EL (cell line): ENCODE measurements at places on chromosomes 3 and 15.
A peak's percentile ranks its signal among the peaks of the same experiment; 100 is the strongest.

GRCh38 chr15:69755551-69756310 lies 303.1 kb downstream of the RPLP1 start:
- peak; percentile 12 for DNase-seq

- DNase-seq, result no peak
These were observed 49.2 kb upstream of the RARB start for GRCh38 chr3:25378786-25379311.

- DNase-seq, result peak; percentile 82
These were observed 9.3 kb upstream of the TM4SF18 start for GRCh38 chr3:149342413-149343380.

GRCh38 chr3:27138005-27138404 lies 231.2 kb downstream of the NEK10 start:
- no peak for DNase-seq

DNA sequence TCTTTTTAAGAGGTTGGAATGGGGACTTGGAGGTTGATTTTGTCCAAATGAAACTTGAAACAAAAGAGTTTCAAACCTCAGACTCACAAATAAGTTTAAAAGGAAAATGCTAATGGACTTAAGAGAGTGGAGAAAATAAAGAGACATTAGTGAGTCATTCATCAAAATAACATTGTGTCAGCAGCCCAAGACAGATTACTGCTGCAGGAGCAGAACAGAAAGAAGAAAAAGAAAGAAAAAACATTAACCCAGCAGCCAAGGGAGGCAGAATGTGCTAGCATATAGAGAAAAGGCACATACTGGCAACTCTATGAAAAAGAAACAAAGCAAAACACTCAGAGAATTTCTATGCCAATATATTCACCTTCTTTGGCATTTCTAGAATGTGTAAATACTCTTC lies 42.6 kb downstream of the ADAMTS9 start:
- DNase-seq, result no peak

DNA sequence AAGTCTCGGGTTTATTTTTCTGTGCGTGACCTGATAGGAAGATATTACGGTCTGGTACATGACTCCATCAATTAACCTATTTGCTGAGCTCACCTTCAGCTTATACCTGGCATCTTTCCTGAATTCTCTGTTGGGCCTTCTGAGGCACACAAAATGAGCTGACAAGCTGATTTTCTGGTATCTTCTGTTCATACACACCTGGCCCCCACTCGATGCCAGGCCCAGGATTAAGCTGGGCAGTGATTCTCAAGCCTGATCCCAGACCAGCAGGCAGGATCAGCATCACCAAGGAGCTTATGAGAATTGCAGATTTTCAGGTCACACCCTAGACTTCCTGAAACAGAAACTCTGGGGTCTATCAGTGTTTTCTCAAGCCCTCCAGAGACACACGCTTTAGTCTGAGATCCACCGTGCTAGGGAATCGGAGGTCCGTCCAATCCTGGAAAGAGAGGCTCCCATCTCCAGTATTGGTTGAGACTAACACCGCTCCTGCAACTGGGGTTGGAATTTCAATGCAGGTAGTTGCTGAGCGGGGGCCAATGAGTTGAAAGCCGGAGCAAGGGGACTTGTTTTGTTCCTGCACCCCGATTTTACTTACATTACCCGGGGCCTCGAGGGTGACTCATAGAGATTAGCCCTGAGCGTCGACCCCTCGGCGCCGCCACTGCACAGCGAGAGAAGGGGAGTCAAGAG lies 636 bp upstream of the EIF1B start:
- no peak for DNase-seq

DNA sequence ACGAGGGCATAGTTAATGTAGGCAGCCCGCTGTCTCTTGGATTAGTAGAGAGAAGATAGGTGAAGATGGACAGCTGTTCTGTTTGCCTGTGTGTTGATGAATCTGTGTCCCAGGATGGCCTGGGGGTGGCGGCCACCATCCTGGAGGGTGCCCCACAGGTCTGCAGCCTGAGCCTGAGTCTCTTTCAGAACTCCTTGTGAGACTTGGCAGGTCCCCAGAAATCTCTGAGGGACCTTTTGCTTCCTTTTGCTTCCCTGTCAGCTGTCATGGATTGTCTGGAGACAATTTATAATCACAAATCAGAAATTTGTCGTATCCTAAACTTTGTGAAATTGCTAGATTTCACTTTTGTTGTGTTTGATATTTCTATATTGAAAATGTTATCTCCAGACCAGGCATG lies 17.4 kb downstream of the FAN1 start:
- DNase-seq, result no peak

DNA sequence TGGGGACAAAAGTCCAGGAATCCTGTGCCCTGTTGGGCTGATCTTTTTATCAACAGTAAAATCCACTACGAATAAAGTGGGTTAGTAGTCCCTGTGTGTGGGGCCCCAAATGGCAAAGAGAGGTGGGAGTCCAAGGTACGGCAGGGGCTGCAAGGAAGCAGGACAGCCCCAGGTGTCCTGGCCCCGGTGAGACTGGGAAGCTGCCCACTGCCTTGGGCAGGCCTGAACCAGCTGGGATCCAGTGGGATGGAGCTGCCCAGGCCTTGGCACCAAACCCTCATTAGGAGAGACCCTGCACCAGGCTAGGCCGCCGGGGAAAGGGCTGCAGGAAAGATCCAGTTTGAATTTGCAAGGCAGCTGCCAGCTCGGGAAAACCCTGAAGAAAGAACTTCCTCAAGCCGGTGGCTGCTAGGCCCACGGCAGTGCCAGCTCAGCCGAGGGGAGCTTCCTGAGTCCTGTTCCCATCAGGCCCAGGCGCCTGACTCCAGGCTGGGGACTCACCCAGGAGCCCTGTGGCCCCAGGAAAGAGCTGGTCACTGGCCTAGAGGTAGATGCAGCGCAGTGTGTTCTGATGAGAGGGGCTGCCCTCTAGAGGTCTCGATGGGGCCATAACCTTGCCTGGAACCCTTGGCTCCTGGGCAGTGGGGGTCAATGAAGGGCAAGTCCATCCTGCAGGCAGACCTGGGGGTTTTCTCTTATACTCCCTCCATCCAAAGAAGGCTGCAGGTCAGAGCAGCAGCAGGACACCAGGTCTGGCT lies 14.4 kb upstream of the GNAI2 start:
- no peak for DNase-seq

GRCh38 chr3:194003114-194004057 lies 132.6 kb upstream of the HES1 start:
- DNase-seq, result peak; percentile 93

- peak; percentile 58 for DNase-seq
These were observed 5.9 kb upstream of the KLHL25 start for GRCh38 chr15:85800478-85801123.

GRCh38 chr3:71438904-71439303 lies 144.6 kb downstream of the FOXP1 start:
- no peak for DNase-seq

GRCh38 chr15:58043192-58043903 lies 22.2 kb downstream of the ALDH1A2 start:
- DNase-seq, result peak; percentile 44

DNA sequence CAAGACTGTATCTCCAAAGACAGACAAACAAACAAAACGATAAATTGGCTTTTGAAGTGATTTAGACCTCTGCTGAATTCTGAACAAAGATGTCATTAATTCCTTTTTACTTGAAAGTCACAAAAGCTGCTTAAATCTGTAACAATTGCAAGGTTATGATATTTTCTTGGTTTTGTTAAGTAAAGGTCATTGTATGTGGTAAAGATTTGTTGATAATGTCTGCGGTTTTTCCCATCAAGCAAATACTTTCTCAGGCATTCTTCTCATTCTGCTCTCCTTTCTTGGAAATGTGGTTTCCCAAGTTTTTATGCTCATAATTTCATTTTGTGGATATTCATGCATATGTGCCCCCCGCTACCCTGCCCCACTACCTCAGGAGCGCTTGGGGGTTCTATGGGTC lies 116.5 kb downstream of the SLMAP start:
- DNase-seq, result no peak

GRCh38 chr15:33309602-33310276 lies 1.0 kb upstream of the RYR3 start:
- DNase-seq, result no peak

GRCh38 chr15:72585476-72586058 lies 68.9 kb upstream of the GOLGA6B start:
- DNase-seq, result peak; percentile 11

- DNase-seq, result peak; percentile 99
These were observed 7.0 kb upstream of the MAP1A start for GRCh38 chr15:43510200-43511011.

- DNase-seq, result no peak
These were observed 228.8 kb upstream of the LYSMD4 start for GRCh38 chr15:99962006-99962561.

DNA sequence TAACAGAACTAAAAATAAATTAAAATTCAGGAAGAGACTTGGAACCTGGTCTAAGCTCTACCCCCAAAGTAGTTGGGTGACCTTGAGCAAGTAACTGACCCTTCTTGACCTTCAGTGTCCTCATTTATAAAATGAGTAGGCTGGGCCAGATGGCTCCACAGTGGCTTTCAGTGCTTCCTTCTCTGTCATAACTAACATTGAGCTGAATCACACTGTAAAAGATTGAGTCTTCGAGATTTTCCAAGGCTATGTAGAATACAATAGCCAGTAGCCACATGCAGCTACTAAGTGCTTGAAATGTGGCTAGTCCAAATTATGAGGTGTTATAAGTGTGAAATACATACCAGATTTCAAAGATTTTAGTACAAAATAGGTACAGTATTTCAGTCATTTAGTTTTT lies 313.3 kb downstream of the MECOM start:
- no peak for DNase-seq

- DNase-seq, result no peak
These were observed 1.5 kb downstream of the ACAD11 start for GRCh38 chr3:132657869-132658747.

DNA sequence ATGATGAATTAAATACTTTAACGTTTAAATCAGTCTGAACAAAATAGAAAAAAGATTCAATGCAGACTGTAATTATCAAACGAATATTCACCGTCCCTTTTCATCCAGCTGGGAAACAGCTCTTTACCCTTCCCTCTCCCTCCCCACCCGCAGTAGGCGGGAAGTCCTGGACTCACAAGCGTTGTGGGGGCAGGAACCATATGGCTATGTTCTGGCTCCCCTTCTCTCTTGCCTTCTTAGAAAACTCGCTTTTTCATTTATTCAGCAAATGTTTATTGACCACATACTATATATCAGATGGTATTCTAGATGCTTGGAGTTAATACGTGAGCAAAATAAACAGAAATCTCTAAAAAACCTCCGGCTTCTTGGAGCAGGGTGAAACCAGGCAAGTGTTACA lies 715 bp upstream of the SCAPER start:
- DNase-seq, result no peak

GRCh38 chr15:83919319-83919830 lies 265.5 kb downstream of the ADAMTSL3 start:
- DNase-seq, result no peak

DNA sequence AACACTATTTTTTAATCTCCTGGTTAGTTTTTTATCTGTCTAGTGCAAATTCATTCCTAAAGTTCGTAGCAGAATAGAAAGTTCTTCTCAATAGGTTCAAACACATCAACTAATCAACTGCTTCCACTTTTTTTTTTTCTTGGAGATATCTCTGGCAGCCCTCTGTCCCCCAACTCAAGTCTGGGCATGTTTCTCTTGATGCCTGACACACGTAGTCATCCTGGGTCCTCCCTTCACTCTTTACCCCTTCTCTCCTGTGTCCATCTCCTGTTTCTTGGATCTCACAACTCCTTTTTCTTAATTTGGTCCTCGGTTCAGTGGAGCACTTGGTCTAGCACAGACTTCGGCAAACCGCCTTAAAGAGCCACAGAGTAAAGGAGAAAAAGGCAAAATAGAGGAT lies 14.4 kb downstream of the TNFAIP8L3 start:
- DNase-seq, result no peak

GRCh38 chr3:126982471-126983175 lies at the start of gene PLXNA1:
TSS of gene PLXNA1 (plus strand) at chr3:126983115. CDS start at chr3:126988594, 5,479 bp downstream.
- peak; percentile 81 for DNase-seq

DNA sequence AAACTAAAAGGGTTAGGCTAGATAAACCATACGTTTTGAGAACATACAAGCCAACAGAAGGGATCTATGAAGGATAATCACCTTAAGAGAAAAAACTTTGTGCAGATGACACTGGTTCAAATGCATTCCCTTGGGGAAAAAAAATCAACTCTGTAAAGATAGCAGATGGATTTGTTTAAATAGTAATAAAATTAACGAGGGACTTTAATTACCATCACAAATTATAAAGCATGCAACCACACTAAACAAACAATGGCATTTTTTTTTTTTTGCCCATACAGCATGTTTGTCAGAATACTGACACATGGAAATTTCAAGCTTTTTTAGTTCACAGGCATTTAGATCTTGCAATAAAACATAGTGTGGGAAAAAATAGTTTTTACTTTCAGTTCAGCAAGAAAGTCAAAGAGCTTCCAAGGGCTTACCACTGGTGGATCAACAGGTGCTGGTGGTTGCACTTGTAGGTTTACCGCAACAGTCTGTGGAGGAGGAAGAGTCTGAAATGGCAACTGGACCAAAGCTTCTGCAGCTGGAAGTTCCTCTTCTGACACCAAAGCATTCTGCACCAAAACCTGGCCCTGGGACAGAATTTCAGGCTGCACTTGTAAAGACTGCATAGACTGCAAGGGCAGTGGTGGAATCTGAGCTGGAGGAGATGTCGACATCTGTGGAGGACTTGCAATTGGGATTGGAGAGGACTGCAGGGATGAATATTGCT lies 53.1 kb downstream of the PHC3 start:
- DNase-seq, result no peak

DNA sequence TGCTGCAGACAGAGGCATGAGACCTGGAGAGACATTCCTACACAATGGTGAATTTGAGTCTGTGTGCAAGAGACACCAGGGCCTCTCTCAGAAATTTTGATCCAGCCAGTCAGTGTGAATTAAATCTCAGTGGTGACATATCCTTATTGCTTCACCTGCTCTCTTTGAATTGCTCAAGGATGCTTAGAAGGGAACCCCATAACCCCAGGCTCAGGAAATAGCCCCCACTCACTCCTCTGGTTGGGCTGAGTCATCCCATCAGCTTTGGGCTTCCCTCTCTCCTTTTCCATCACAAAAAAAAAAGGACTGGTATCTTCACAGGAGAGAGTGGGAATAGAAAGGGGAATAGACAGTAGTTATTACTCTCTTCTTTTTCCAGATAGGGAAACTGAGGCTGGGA lies 33.0 kb upstream of the LARS2 start:
- no peak for DNase-seq

- DNase-seq, result no peak
These were observed 26.4 kb upstream of the HERC1 start for GRCh38 chr15:63860155-63860554.

DNA sequence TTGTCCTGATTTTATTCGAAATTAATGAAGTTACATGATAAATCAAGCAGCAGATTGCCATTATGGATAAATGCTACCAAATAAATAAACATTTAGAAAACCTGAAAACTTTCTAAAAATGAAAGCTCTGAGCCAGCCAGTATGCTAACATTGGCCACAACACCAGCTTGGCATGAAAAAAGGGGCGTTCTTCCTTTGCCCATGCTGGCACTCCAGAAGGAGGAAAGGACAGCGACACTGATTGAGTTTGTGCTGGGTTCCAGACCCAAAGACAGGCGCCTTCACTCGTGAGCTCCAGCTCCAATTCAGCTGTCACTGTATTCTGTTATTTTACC lies 5.1 kb downstream of the STIMATE start:
- DNase-seq, result no peak

- DNase-seq, result no peak
These were observed 40.5 kb upstream of the FRMD4B start for GRCh38 chr3:69426291-69426966.

- DNase-seq, result no peak
These were observed 54.4 kb downstream of the ADCY5 start for GRCh38 chr3:123394391-123395020.

- no peak for DNase-seq
These were observed 225.0 kb upstream of the TP63 start for GRCh38 chr3:189406148-189406547.
